Fibroblast of villous mesenchyme (primary cell): ENCODE measurements at places on chromosomes 5 and 9.

GRCh38 chr5:111932199-111932598 lies 175.2 kb upstream of the NREP start:
- no peak for DNase-seq

DNA sequence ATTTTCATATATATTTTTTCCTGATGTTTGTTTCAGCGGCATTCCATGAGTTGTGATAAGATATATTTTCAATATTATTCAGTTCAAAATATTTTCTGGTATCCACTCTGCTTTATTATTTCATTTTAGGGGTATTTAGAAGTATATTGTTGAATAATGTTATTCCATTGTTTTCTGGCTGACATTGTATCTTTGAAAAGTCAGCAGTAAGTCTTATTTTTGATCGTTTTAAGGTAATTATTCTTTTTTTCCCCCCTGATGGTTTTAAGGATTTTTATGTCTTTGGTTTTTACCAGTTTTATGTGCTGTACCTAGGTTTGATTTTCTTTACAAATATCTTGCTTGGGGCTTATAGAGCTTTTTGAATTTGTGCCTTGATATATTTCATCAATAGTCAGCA lies 6.6 kb upstream of the GLRA1 start:
- no peak for DNase-seq

GRCh38 chr9:35481347-35481975 lies 8.4 kb upstream of the RUSC2 start:
- DNase-seq = peak; percentile 74

DNA sequence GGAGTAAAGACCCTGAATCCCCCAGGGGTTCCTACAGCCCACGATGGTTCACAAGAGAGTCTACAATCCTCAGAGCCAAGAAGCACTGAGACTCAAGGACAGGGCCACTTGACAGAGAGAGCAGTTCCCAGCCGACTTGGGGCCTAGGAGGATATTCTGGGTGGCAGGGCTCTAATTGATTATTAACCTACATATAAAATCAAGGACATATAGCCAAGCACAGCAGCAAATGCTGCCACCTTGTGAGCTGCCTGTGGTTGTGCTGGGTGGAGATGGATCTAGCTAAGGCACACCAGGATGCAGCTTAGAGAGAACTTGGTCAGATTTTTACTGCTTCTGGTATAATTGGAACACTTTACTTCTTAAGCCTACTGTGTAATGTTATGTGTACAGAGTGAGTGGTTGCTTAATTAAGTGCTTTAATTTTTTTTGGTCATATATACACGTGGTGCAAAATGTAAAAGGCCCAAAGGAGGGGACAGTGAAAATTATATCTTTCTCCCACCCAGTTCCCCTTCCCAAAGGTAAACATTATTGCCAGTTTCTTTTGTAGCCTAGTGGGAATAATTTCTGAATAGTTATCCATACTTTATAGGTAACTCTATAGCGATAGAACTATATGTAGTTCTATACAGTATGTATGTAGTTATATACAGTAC lies 78.8 kb downstream of the F2RL2 start:
- peak; percentile 14 for DNase-seq

DNA sequence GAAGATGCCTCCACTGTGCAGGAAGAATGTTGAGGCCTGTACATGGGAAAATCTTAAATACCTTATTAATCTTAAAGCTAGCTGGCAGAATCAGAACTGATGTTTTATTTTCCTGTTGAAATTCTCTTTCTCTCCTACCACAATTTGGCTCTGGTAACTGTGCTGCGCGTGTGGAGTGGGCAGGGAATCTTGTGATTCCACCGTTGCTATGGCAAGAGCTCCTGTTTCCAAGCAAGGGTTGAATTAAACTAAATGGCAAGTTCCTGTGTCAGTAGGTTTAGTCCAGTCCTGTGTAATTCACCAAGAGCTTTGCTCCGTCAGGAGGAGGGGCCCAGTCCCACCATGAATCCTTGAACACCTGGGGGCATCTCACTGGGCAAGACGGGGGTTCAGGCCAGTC lies 36.4 kb downstream of the NXNL2 start:
- no peak for DNase-seq

- DNase-seq = peak; percentile 94
These were observed at the start of gene GPX8 for GRCh38 chr5:55159763-55160492. TSS of gene GPX8 (plus strand) at chr5:55160171. CDS start at chr5:55160193, 22 bp downstream.

DNA sequence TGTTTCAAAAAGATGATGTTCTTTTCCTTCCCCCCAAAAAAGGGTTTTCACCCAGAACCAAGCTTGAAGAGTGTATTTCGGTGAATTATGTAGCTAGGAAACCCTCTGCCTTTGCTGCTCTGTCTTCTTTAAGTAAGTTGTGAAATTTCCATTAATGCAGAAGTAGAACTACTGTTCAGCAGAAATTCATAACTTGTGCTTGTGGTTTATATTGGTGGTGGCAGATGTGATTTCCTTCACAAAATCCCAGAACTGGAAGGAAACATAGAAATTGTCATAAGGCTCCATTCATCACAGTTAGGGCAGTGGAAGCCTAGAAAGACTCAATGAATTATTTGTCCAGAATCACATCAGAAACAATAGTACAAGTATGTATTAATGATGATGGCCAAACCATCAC lies 42.1 kb upstream of the DAB2 start:
- no peak for DNase-seq

- no peak for DNase-seq
These were observed 744 bp upstream of the PPP2CA start for GRCh38 chr5:134226441-134227192.

GRCh38 chr9:127525401-127526188 lies 74.3 kb downstream of the LRSAM1 start:
- DNase-seq = peak; percentile 55

DNA sequence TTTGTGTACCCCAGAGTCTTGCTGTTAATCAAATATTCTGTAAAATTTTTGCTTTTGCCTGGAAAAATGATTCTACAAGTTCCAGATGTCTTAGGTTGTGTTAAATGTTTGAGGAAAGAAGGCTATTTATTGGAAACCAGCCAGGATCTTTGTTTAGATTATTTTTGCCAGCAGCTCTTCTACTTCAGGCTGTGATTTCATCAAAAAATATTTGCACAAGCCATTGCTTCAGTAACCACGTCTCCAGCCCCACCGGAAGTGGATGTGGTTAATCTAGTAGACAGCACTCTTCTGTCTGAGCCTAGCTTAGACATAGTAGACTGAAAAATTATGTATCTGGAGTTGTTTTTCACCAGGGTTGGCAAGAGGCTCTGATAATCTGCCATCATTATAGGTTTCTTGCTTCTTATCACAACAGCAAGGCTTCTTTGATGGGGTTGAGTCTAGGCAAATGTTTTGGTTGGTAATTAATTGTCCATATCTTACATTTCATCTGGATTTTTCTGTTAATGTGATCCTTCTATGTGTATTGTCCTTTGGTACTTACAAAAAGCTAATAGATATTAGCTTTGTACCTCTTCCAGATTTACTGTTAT lies 17.1 kb downstream of the KCTD16 start:
- DNase-seq = peak; percentile 99

DNA sequence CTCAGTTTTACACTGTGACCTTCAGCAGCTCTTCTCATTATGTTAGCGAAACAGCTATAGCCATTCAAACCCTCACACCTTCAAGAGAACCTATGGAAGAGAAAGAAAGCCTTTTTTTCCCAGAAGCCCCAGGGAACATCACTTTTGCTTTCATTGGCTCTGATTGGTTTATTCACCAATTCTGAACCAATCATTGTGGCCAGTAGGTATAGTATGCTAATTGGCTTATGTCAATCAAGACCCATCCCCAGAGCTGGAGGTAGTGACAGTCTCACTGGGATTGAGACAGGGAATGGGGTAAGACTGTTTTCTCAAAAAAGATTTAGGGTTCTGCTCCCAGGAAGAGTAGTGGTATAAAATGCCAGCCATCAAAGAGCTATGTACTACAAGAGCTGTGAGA lies 74.1 kb upstream of the FSD1L start:
- DNase-seq = no peak

- DNase-seq = no peak
These were observed 293.2 kb downstream of the CWC27 start for GRCh38 chr5:65061974-65062353.

DNA sequence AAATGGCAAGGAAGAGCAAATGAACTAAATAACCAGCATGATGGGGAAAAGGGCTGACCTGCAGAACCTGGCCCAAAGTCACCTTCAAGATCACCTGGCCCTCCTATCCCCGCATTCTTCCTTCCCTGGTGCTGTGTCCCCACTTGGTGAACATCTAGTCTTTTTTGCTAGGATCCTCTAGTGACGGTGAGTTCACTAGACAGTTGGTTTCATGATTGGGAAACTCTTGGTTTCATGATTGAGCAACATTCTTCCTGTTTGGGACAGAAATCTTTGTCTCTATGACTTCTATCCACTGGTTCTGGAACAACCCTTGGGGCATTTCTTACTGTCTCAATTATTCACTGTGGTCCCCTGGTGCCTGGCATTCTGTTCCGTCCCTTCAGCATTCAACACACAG lies 50.2 kb upstream of the DAB2IP start:
- DNase-seq = peak; percentile 70

- no peak for DNase-seq
These were observed 128.6 kb downstream of the ISOC1 start for GRCh38 chr5:129223178-129223577.

DNA sequence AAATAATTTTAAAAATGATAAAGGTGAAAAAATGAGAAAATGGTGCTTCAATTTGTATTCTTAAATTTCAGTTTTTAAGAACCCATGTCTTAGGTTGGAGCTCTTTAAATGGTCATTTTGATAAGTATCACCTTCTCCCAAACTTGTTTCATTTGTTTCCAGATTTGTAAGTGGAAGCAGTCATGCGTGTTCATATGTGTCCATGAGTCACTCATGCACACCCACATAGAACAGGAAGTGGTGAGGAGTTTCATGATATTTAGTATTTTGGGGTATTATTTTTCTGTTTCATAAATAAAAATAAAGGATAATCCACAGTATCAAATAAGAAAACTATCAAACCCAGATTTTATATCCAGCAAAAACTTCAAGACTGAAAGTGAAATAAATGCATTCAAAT lies 570.4 kb upstream of the ST8SIA4 start:
- no peak for DNase-seq

DNA sequence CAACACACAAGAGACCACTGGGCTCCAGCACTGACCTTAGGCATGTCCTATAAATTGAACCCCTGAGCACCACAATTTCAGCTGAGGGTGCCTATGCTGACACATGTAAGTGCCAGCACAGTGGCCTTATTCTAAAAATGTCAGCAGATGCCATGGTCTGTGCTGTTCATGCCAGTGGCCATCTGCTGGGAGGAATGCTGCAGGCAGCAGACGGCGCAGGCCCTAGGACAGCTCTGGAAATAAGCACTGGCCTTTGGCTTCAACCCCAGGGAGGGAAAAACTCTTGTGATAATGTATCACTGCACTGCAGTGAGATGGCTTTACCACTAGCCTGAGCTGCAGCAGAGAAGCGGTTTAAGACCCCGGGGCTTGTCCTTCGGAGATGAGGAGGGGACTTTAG lies 98.5 kb downstream of the SYK start:
- no peak for DNase-seq

- no peak for DNase-seq
These were observed 136.3 kb downstream of the MED27 start for GRCh38 chr9:131943351-131943841.

DNA sequence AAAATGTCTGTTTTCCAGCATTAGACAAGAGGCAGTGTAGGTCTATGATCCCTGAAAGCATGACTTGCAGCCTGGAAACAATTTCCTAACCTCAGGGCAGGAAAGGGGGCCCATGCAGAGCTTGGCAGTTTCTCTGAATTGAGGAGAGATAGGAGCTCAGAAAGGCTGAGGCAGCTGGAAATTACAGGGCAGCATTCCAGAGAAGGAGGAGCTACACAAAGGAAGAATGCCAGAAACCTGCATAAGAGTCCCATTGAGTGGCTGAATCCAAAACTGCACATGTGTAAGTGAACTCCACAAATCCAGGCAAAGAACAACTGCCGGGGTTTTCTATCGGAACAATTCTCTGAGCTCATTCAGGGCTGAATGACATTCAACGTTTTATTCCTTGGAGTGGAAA lies 346.8 kb downstream of the PIK3R1 start:
- DNase-seq = peak; percentile 45

DNA sequence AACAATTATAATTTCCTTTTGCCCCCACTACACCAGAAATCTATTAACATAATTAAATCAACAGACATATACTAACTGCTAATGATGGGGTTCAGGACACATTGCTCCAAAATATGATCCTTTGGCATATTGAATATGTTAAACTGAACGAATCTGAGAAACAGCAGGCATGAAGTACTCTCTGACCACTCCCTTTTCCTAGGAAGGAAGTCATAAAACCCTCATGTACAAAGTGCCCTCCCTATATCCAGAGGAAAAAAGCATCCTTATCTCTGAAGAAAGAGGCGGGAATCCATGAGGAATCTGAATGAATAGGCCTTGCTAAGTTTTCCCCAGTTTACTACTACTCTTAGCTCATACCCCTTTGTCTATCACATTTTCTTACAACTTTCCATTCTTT lies 67.9 kb downstream of the ADAMTS6 start:
- no peak for DNase-seq
